Activated CD4-positive, alpha-beta memory T cell treated with anti-CD3 and anti-CD28 coated beads, Interleukin-2, amount 10 ng/mL, durations not matched to agents 7 days and 5 days (primary cell): ENCODE measurements at places on chromosomes 6 and 20. TPM values are rescaled to one million over a fixed set of nuclear protein-coding genes. Genes with fewer than 3 reads are reported as not detected.

IRF4 gene
- 178 TPM for total RNA-seq

DNA sequence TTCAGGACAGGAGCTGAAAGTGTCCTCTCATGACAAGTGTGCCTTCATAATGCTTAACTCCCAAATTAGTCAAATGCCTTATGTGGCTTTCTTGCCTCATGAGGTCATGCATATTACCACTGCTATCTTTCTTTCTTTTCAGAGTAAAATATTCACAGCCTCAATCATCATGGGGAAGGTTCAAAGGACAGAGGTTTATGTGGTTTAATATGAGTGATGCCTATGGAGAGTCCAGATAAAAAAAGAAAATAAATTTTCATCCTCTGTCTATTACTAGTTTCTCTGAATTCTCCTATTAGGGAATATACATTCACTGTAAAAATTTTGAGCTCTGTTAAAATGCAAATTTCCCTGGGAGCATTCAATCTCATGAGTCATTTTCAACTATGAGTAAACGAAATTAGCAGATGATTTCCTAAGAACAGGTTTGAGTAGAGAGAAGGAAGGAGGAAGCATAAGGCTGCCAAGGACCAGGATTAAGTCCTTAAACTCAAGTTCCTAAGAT, 396.9 kb upstream of the ADGRB3 start:
- no peak for DNase-seq

DNA sequence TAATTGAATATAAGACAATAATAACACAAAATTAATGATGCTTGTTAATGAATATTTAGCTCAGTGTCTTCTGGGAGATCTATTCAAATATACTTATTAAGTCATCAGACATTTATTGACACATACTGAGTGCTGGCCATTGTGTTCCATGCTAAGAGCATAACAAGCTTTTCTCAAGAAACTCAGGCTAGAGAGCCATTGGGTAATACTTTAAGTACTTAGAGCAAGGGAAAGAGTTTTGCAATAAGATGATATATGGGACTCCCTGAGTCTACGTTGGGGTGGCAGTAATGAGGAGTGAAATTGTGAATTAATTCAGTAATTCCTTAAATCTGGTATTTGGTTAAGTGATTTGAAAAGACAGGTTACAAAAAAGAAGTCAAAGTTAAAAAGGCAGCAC, 11.1 kb downstream of the TMEM200A start:
- no peak for DNase-seq

DNA sequence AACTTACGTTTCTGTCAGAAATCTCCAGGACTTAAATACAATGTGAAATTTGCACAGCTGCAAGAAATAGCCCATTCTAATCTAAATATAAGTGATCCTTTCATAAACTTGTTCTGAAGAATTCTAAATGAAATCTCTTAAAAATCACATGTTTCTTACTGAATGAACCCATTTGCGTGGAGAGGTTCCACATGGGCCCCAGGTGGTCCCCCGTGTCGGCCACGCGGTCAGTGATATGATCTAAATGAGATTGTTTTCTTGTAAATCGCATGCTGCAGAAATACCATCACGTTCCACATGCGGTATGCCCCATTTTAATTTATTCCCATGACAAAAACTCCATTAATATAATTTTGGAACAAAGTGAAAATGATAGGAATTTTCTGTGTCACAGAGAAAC, 818.9 kb upstream of the SLC35B3 start:
- no peak for DNase-seq

RAB32 gene
- not detected for total RNA-seq
